Activated naive CD4-positive, alpha-beta T cell treated with anti-CD3 and anti-CD28 coated beads, Interleukin-2, amount 10 ng/mL, durations not matched to agents 7 days and 5 days (primary cell): ENCODE measurements at places on chromosomes 2 and 18.
A peak's percentile ranks its signal among the peaks of the same experiment; 100 is the strongest.

- H3K27me3 ChIP-seq, result peaks cover 17% of the 10 kb centered on the region
- peaks cover 20% of the 10 kb centered on the region for H3K4me1 ChIP-seq
- DNase-seq, result no peak
- H3K27ac ChIP-seq, result no peak overlapping the region
- H3K4me3 ChIP-seq, result no peak overlapping the region
Observed at GRCh38 chr2:12960671-12961070, 243.9 kb downstream of the TRIB2 start.

GRCh38 chr2:200307724-200308545 is 1.4 kb downstream of the SPATS2L start:
- peaks cover 21% of the 10 kb centered on the region for H3K27me3 ChIP-seq
- H3K27ac ChIP-seq, result peak overlapping the region; percentile 64
- peaks cover 22% of the 10 kb centered on the region for H3K4me1 ChIP-seq
- peak overlapping the region; percentile 79 for H3K4me3 ChIP-seq
- peaks cover 2% of the 10 kb centered on the region for H3K36me3 ChIP-seq

- no peak for DNase-seq
- H3K27me3 ChIP-seq, result peaks cover 24% of the 10 kb centered on the region
- H3K4me3 ChIP-seq, result no peak overlapping the region
- peaks cover 8% of the 10 kb centered on the region for H3K36me3 ChIP-seq
- peaks cover 26% of the 10 kb centered on the region for H3K4me1 ChIP-seq
- H3K27ac ChIP-seq, result no peak overlapping the region
Observed at GRCh38 chr2:218043100-218043499, 26.0 kb upstream of the RUFY4 start.

GRCh38 chr2:159090514-159091201 is 122.2 kb downstream of the TANC1 start:
- no peak for DNase-seq
- no peaks in the 10 kb centered on the region for H3K27me3 ChIP-seq
- peak overlapping the region; percentile 87 for H3K27ac ChIP-seq
- peaks cover under 1% of the 10 kb centered on the region for H3K36me3 ChIP-seq

GRCh38 chr2:86645752-86646151 is 22.1 kb upstream of the RNF103 start:
- H3K4me3 ChIP-seq, result no peak overlapping the region
- no peak overlapping the region for H3K27ac ChIP-seq
- H3K36me3 ChIP-seq, result no peaks in the 10 kb centered on the region
- no peaks in the 10 kb centered on the region for H3K4me1 ChIP-seq

GRCh38 chr18:78494204-78495085 is 485.2 kb upstream of the SALL3 start:
- no peak overlapping the region for H3K27ac ChIP-seq
- H3K27me3 ChIP-seq, result no peaks in the 10 kb centered on the region
- H3K4me1 ChIP-seq, result no peaks in the 10 kb centered on the region
- peaks cover 2% of the 10 kb centered on the region for H3K36me3 ChIP-seq
- no peak overlapping the region for H3K4me3 ChIP-seq

GRCh38 chr2:239295377-239296019 is 105.3 kb downstream of the HDAC4 start:
- H3K27ac ChIP-seq, result peak overlapping the region; percentile 96
- peaks cover 16% of the 10 kb centered on the region for H3K36me3 ChIP-seq
- peak overlapping the region; percentile 84 for H3K4me3 ChIP-seq
- peak; percentile 60 for DNase-seq

- peak overlapping the region; percentile 93 for H3K27ac ChIP-seq
- no peaks in the 10 kb centered on the region for H3K27me3 ChIP-seq
- H3K4me3 ChIP-seq, result peak overlapping the region; percentile 69
Observed at GRCh38 chr2:157479081-157480027, 35.5 kb upstream of the CYTIP start.

GRCh38 chr18:32851936-32852335 is 79.1 kb upstream of the KLHL14 start:
- H3K27ac ChIP-seq, result no peak overlapping the region
- DNase-seq, result no peak
- no peak overlapping the region for H3K4me3 ChIP-seq
- H3K4me1 ChIP-seq, result no peaks in the 10 kb centered on the region
- no peaks in the 10 kb centered on the region for H3K27me3 ChIP-seq
- no peaks in the 10 kb centered on the region for H3K36me3 ChIP-seq

GRCh38 chr2:197101519-197101918 is 175.0 kb upstream of the PGAP1 start:
- DNase-seq, result no peak
- H3K27me3 ChIP-seq, result no peaks in the 10 kb centered on the region
- peaks cover 67% of the 10 kb centered on the region for H3K36me3 ChIP-seq

DNA sequence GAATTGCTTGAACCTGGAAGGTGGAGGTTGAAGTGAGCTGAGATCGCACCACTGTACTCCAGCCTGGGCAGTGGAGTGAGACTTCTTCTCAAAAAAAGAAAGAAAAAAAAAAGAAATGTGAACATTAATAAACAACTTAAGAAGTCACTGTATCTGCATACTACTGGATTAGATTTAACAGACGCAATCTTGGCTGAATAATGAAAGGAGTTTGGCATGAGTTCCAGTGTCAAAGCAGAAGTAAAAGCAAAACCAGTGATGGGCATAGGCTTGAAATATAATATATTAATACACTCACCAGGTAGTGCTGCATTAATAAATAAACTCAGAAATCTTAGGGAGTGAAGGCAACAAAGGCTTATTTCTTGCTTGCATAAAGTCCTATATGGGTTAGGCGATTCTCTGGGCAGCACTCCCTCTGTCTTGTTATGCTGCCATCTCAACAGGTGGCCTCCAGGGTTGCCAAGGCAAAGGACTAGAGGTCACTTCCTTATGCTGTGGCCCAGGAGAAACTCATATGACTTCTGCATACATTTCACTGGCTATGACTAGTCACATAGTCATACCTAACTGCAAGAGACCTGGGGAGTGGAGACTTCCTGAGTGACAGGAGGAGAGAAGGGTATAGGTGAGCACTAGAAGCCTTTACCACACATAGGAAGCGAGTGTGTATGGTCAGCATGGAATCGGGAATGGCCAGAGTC is 296.2 kb upstream of the SPRED2 start:
- no peak for DNase-seq
- no peaks in the 10 kb centered on the region for H3K27me3 ChIP-seq
- no peak overlapping the region for H3K4me3 ChIP-seq
- no peaks in the 10 kb centered on the region for H3K36me3 ChIP-seq
- no peaks in the 10 kb centered on the region for H3K4me1 ChIP-seq
- no peak overlapping the region for H3K27ac ChIP-seq

GRCh38 chr2:149926149-149926548 is 338.6 kb upstream of the MMADHC start:
- H3K4me1 ChIP-seq, result no peaks in the 10 kb centered on the region
- H3K27ac ChIP-seq, result no peak overlapping the region
- H3K27me3 ChIP-seq, result no peaks in the 10 kb centered on the region
- H3K36me3 ChIP-seq, result no peaks in the 10 kb centered on the region

GRCh38 chr18:39840406-39840805 is 2114.6 kb upstream of the PIK3C3 start:
- no peak overlapping the region for H3K4me3 ChIP-seq
- H3K27me3 ChIP-seq, result peaks cover 14% of the 10 kb centered on the region
- no peaks in the 10 kb centered on the region for H3K4me1 ChIP-seq
- no peak for DNase-seq
- no peak overlapping the region for H3K27ac ChIP-seq

- H3K36me3 ChIP-seq, result no peaks in the 10 kb centered on the region
- no peak overlapping the region for H3K27ac ChIP-seq
- H3K4me1 ChIP-seq, result no peaks in the 10 kb centered on the region
- H3K4me3 ChIP-seq, result no peak overlapping the region
Observed at GRCh38 chr2:209977386-209978239, 24.8 kb upstream of the RPE start.

GRCh38 chr2:105934467-105934866 is 189.8 kb downstream of the NCK2 start:
- H3K4me1 ChIP-seq, result peaks cover 18% of the 10 kb centered on the region
- H3K27ac ChIP-seq, result no peak overlapping the region
- peaks cover 15% of the 10 kb centered on the region for H3K36me3 ChIP-seq
- no peaks in the 10 kb centered on the region for H3K27me3 ChIP-seq
- peak; percentile 63 for DNase-seq
